ENCODE measurements at places on chromosomes 4 and X.

GRCh38 chr4:16597845-16598596 is 300.4 kb downstream of the LDB2 start:
- DNase-seq = no peak

DNA sequence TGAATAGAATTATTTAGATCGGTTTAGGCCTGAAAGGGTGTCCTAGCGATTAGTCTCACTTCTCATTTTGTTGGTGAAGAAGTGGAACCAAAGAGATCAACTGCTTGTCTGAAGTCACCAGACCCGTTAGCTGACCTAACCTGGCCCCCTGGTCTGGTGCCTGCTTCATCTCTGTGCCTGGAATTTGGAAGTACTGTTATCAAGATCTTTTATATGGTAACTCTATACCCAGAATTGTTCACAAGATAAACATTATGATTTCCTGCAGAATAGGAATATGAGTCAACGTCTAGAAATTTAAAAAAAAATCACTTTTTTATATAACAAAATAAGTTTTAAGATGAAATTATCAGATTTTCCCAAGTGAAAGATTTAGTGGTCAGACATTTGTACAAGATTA is 37.2 kb downstream of the LRP2BP start:
- DNase-seq = no peak

DNA sequence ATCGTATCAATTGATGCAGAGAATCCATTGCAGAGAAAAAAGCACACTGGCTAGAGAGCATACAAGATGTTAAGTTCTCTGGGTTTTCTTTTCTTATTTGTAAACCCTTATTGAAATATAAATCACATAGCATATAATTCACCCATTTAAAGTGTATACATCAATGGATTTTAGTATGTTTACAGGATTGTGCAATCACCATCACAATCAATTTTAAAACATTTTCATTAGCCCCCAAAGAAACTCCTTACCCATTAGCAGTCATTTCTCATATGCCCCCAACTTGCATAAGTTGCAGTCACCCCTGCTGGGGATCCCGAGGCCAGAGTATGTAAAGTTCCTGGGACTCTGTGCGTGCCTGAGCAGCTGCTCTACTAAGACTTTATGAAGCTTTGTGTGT is 34.9 kb upstream of the TRO start:
- no peak for DNase-seq

DNA sequence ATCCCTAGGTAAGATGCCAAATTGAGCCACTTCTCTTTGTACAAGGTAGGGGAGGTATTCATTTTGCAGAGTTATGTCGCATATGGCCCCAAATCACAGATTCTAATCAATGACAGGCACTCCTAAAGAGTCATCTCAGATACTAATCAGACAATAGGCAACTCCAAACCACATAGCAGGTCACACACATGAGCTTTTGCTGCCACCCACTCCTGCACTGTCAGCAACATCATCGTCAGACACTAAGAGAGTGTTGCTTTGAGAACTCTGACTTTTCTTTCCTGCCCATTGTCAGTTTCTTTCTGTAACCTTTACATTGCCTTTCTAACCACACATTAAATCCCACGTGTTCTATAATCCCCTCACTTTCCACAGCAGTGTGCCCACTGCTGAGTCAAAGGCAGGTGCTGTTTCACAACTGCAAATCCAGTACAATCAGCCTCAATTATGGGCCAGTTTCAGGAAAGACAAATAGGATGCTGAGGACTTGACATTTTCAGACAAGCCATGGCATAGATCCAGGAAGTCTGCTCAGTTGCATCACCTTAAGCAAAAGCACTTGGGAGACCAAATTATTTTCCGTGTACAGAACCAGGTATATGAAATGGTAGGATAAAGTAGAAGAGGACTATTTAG is 23.5 kb downstream of the TMEM31 start:
- no peak for DNase-seq

DNA sequence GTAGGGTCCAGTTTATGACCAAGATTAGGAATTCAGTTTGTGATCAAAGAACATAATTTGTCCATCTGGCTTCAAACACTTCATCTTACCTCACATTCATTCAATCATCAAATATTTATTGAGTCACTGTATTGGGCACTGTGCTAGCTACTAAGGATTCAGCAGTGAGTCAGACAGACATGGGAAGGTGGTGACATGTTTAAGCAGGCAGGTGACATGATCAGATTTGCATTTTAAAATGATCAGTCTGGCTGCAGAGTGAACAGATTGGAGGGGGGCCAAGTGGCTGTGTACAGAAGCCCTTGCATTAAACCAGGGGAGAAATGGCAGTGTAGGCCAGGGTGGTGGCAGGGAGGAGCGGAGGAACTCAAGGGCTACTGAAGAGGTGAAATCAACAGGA is 25.1 kb upstream of the APLN start:
- no peak for DNase-seq

- DNase-seq = no peak
Observed at GRCh38 chr4:83734576-83734975, 198.7 kb downstream of the GPAT3 start.

GRCh38 chrX:25019707-25020390 is 4.1 kb upstream of the ARX start:
- no peak for DNase-seq

DNA sequence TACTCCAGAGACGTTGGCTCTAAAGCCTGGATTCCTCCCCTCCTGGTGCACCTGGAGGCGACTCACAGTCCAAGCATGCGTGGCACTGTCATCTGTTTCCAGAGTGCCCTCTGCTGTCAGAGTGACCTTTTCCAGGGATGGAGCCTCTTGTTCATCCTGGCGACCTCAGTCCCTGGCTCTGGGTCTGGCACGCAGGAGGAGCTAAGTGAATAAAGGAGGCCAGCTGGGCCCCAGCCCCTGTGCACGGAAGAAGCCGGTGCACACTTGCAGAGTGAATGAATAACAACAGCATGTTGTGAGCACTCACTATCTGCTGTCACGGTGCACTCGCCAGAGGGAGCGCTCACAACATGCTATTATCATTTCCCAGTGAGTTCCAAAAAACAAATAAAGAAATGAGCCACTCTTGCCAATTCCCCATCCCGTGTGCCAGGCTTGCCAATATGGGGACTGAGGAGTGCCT is 27.8 kb upstream of the PSAPL1 start:
- DNase-seq = peak; percentile 20

All from iPS DF 6.9 (cell line).